ENCODE measurements at places on chromosomes 3 and 15.

- no peak for DNase-seq
Observed at GRCh38 chr3:146894406-146894805, 289.3 kb upstream of the PLSCR5 start.

DNA sequence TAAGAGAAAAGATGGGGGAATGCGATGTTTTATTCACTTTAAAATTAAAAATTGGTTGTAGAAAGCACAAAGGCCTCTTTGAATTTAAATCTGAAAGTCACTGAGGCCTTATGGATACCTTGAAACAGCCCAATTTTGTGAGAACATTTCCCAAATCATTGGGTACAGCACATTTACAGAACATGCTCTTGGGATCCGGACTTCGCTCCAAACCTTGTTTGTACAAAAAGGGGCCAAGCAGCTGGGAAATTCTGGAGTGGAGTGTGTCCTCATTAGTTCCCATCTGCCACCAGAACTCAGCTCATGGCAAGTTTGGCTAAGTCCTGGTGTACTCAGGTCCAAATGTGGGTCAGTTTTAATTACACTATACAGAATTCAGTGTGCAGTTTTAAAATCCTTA, 254.2 kb downstream of the ZBTB20 start:
- DNase-seq = no peak

- DNase-seq = no peak
Observed at GRCh38 chr15:89656116-89656815, 999 bp upstream of the KIF7 start.

DNA sequence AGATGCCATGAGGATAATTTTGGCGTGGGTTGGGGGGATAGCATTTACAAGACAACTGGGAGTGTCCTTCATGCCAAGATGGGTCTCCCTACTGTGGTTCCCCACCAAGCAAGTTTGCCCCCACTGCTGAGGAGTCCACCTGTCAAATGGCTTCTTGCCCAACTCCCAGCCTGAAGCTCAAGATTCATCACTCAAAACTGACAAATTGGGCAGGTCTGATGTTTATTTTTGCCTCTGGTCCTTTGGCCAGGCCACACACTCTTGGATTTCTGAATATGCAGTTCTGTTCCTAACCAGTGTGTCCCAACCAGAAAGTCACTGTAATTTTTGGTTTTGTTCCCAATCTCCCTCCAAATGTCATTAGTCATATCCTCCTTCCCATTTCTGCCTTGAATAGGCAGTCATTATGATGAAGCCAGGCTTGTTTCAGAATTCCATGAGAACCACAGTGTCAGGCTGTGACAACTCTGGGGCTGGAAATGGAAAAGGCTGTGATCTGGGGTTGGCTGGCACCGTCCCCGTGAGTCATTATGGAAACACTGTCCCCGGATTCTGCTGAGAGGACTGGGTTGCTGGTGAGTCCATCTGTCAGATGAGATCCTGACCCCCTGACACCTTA, 29.3 kb upstream of the MEF2A start:
- no peak for DNase-seq

GRCh38 chr3:46856576-46857471, 6.4 kb downstream of the MYL3 start:
- no peak for DNase-seq

DNA sequence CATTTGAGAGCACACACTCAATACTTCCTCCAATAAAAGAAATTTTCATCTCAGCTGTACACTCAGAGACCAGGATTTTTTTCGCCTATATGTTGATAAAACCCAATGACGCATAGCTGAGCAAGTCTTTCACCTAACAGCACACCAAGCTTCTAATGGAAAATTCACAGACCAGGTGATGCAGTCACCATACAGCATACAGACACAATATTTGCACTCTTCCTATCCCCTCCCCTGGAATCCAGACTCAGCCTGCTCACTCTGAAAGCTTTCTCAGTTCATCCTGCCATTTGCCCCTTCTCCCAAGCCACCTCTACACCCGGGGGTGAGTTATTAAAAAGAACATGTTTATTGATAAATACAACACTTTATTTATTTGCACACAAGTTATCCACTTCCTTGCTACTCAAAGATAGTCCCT, 1.7 kb downstream of the TBC1D5 start:
- no peak for DNase-seq

DNA sequence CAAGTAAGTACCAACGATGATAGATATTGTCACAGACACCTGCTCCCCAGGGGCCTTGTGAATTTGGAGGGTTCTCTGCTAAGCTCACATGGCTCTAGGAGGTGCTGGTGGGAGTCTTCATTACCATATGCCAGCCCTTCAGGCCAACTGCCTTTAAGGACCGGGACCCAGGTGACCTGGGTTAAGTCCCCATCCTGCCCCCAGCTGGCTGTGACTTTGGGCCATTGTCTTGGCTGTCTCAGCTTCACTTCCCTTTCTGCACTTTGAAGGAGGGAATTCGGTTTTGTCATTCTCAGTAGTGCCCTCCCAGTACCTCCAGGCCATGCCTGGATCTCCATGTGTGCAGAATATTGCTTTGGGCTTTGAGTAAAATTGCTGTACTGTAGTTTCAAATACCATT, 72.8 kb upstream of the ACAD9 start:
- DNase-seq = no peak

- no peak for DNase-seq
Observed at GRCh38 chr3:170565495-170565894, 20.4 kb downstream of the SLC7A14 start.

- peak; percentile 55 for DNase-seq
Observed at GRCh38 chr3:100492059-100493006, at the start of gene TMEM45A. Gene TMEM45A (plus strand): TSS chr3:100492619. CDS start chr3:100555212, 62,593 bp downstream.

- DNase-seq = no peak
Observed at GRCh38 chr15:77869021-77869895, 208.3 kb downstream of the TBC1D2B start.

DNA sequence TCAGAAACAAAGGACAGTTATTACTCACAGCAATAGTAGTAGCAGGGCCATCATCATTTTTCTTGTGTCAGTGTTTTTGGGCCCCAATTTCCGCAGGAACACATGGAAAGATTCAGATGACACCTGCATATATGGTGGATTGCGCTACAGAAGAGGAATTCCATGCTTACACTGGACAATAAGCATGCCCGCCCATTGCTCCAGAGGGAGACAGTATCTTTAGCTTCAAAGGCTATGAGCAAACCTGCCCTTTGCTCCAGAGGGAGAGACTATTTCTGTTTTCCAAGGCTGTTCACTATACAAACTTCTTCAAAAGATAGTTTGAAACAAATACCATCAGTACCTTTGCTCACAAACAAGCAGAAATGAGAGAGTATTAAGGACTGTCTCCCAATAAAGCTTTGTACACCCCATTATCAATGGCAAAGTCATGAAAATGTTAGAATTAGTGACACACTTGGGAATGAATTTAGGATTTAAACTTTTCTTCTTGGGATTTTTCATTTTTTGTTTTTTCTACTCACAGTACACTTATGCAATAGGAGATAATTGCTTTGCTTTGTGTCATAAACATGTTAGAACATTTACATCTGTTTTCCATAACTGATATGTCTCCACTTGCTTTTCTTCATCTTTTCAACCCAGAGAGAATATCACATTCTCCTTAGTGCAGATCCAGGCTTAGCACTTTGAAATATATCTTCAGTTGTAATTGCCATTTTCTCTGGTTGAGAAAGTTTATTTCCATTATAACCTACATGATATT, 564.5 kb upstream of the ZNF717 start:
- DNase-seq = no peak

- DNase-seq = no peak
Observed at GRCh38 chr3:157354722-157355121, 81.9 kb upstream of the PTX3 start.

- no peak for DNase-seq
Observed at GRCh38 chr3:95627293-95627692, 1187.1 kb upstream of the EPHA6 start.

GRCh38 chr3:32990116-32990515, 38.7 kb downstream of the CCR4 start:
- DNase-seq = no peak

DNA sequence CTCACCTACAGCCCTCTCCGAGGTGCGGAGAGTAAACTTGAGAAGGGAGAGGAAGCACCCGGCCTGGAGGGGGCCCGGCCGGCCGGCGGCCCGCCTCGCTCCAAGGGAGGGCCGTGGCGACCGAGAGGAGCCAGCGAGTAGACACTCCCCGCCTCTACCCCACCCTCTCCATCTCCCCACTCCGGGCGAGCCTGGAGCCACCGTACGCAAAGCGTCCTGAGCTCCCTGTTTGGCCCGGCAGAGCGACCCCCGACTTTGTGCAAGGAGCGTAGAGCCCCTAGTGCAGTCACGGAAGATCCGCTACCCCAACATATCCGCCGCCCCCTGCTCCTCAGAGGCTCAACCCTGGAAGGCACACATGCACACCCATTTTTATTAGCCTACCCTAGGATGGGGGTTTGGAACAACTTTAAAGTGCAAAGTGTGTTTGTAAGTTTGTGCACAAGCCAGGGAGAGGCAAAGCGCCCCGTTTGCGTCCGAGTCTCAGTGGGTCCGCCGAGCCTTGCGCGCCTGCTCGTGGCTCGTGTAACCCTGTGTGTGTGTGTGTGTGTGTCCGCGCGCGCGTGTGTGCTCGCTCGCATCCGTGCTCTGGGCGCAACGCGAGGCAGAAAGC, 508 bp upstream of the SMAD6 start:
- DNase-seq = no peak

GRCh38 chr3:150736903-150737832, 25.8 kb downstream of the SIAH2 start:
- DNase-seq = no peak

GRCh38 chr3:20141316-20141715, 44.7 kb downstream of the SGO1 start:
- no peak for DNase-seq

DNA sequence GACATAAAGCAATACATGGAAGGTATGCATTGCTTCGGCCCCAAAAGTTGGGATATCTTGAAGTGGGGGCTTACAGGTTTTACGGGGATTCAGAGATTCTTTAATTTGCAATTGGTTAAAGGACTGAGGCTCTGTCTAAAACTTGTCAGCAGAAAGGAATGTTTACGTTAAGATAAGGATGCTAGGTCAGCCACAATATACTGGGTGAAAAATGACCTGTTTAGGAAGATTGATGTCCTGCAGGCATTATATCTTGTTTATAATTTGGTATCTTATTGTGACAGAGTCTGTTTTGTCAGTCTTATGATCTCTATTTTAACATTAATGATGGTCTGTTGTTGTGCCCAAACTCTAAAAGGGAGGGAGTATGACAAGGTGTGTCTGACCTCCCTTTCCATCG, 15.3 kb upstream of the CCNDBP1 start:
- no peak for DNase-seq

DNA sequence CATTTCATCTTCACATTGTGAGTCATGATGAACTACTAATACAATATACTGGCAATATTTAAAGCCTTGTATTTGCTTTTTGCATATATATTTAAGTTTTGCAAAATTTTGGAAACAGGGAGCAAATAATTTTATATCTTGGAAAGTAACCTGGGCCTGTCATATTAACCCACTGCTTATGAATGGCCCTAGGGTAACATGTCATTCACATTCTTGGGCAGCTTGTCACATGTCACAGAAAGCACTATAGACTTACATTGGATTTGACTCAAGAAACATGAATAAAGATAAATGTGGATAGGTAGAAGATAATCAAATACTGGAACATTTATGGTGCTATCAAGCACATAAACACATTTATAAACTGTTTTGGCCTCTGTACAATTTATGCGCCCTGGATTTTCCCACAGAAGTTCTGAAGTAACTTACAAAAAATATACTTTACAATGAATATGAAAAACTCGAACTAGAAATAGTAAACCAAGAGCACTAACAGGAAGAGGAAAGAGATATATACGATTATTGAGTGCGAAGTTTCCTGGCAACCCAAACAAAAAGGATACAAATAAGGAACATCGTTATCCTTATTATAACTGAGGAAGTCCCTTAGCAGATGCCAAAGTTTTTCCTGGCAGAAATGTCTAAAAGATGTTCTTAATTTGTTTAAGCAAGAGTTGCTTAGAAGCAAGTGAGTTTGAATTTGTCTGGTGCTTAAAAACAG, 257.2 kb downstream of the RBMS3 start:
- no peak for DNase-seq

Data from stimulated activated CD8-positive, alpha-beta memory T cell treated with anti-CD3 and anti-CD28 coated beads, Interleukin-2, amount 100 ng/mL, for 1 hour (primary cell).